HFFc6 (cell line): ENCODE measurements at places on chromosomes 4 and X. TPM values are rescaled to one million over a fixed set of nuclear protein-coding genes. Genes with fewer than 3 reads are reported as not detected.

DNA sequence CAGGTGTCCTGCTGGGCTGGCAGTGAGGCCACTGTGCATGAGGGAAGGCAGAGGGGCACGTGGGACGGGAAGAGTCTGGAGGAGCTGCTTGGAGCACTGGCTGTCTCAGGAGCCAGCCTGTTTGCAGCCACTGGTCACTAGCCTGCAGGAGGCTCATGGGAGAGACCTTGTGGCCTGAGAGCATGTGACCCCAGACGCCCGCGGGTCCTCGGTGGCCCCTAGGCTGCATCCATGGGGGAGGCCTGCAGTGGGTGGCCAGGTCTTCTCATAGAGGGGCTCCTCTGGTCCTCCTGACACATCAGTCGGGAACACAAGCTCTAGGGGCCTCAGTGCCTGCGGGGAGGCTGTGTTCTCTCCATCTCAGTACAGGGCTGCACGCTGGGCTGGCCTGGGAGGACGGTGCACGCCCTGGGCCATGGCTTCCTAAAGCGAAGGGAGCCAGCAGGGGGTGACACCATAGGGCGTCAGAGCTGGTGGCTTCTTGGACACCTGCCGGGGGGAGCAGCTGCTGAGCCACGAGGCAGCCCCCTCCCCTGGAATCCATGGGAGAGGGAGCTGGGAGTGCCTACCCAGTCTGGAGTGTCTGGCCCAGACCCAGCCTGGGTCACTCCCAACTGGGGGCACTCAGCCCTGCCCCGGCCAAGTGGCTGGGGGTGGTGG, 12.3 kb downstream of the NAT8L start:
- no peak for DNase-seq
- peaks cover 3% of the 10 kb centered on the region for H3K27me3 ChIP-seq
- H3K4me1 ChIP-seq: no peaks in the 10 kb centered on the region
- no peak overlapping the region for H3K27ac ChIP-seq
- H3K4me3 ChIP-seq: no peak overlapping the region

- peaks cover 33% of the 10 kb centered on the region for H3K4me1 ChIP-seq
- H3K36me3 ChIP-seq: no peaks in the 10 kb centered on the region
- H3K27me3 ChIP-seq: no peaks in the 10 kb centered on the region; the same call in 1 of the 2 replicates
- DNase-seq: peak; percentile 60
These were observed 101.7 kb downstream of the CHIC2 start for GRCh38 chr4:53962516-53963225.

GRCh38 chrX:65406532-65406931, 128.1 kb downstream of the LAS1L start:
- no peaks in the 10 kb centered on the region for H3K27me3 ChIP-seq
- H3K4me1 ChIP-seq: no peaks in the 10 kb centered on the region
- DNase-seq: no peak

DNA sequence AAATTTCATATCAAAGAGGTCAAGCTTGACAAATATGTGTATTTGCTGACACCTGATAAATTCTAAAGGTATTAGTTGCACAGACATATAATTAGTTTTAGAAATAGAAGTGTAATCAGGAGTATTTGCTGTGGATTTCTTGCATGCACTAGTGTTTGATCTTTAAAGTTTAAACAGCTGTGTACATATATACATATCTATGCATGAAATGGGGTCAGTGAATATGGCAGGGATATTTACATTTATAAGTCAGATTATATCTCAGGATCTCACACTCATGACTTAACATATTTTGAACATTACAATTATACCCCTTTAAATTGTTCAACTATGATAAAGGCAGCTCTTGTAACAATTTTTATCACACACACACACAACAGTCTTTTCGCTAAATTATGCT, 547.4 kb upstream of the ACTRT1 start:
- H3K27ac ChIP-seq: no peak overlapping the region

The RAB33A gene
- total RNA-seq: 0.18 to 0.53 TPM (median 0.39 TPM) in 3 replicates

- no peaks in the 10 kb centered on the region for H3K27me3 ChIP-seq
- DNase-seq: no peak
- no peaks in the 10 kb centered on the region for H3K4me1 ChIP-seq
These were observed 37.4 kb upstream of the IL1RAPL1 start for GRCh38 chrX:28549838-28550237.

DNA sequence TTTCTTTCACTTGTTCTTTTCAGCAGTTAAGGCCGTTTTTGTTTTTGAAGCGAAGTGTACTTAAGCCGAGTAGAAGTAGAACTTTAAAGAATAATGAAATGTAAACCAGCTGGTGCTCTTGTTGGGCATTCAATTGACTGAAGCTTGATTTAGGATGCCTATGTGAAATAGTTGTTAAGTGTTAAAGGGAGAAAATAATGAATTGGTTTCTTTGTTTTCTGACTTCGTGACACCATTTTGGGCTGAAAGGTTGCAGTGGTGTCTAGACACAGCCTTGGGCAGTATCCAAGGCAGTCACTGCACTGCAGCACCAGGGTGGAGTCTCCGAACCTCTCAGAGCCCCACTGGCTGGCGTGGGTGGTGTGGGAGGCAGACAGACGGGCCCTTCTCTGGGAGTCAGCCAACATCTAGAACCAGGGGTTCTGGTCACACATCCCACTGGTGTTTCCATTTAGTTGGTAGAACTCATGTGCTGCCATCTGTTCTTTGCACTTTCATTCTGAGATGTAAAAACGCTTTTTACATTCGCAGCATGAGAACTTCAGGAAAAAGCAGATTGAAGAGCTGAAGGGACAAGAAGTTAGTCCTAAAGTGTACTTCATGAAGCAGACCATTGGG, 3.5 kb downstream of the UCHL1 start:
- peaks cover 20% of the 10 kb centered on the region; the same call in 1 of the 2 replicates for H3K27me3 ChIP-seq
- no peak for DNase-seq
- no peak overlapping the region for H3K27ac ChIP-seq
- H3K36me3 ChIP-seq: peaks cover 28% of the 10 kb centered on the region
- no peak overlapping the region for H3K4me3 ChIP-seq

GRCh38 chrX:119015407-119016237, 41.2 kb downstream of the LONRF3 start:
- H3K27ac ChIP-seq: peak overlapping the region; percentile 97
- peaks cover under 1% of the 10 kb centered on the region; the same call in 1 of the 2 replicates for H3K27me3 ChIP-seq
- DNase-seq: peak; percentile 94

GRCh38 chr4:128863312-128864075, 54.0 kb downstream of the JADE1 start:
- peaks cover 62% of the 10 kb centered on the region for H3K36me3 ChIP-seq
- peak; percentile 62 for DNase-seq
- peaks cover 53% of the 10 kb centered on the region for H3K4me1 ChIP-seq
- no peaks in the 10 kb centered on the region; the same call in 1 of the 2 replicates for H3K27me3 ChIP-seq

The MAGEA9B gene
- not detected in 2 replicates for total RNA-seq

- H3K4me1 ChIP-seq: no peaks in the 10 kb centered on the region
- H3K27ac ChIP-seq: no peak overlapping the region
- no peak overlapping the region for H3K4me3 ChIP-seq
- no peaks in the 10 kb centered on the region for H3K27me3 ChIP-seq
- 0 out of 2 replicates have a peak, but pooled peaks cover 4% of the 10 kb centered on the region for H3K36me3 ChIP-seq
- no peak for DNase-seq
These were observed 18.4 kb upstream of the ANAPC4 start for GRCh38 chr4:25358515-25359275.

DNA sequence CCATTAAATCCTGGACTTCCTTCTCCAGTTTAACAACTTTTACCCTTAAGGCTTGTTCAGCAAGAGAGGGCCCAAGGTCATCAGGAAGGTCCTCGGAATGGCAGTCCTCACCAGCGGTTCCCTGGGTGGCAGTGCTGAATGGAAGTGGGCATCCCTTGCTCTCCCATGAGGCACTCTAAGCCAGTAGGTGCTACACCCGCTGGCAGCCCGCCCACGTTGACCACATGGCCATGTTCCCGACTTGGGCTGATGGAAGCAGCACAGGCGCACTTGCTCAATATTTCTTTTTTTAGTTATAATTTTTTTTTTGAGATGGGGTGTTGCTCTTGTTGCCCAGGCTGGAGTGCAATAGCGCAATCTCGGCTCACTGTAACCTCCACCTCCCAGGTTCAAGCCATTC, 277.9 kb downstream of the ZC4H2 start:
- H3K27me3 ChIP-seq: no peaks in the 10 kb centered on the region
- no peaks in the 10 kb centered on the region for H3K4me1 ChIP-seq
- H3K36me3 ChIP-seq: no peaks in the 10 kb centered on the region
- H3K27ac ChIP-seq: no peak overlapping the region
- H3K4me3 ChIP-seq: no peak overlapping the region

DNA sequence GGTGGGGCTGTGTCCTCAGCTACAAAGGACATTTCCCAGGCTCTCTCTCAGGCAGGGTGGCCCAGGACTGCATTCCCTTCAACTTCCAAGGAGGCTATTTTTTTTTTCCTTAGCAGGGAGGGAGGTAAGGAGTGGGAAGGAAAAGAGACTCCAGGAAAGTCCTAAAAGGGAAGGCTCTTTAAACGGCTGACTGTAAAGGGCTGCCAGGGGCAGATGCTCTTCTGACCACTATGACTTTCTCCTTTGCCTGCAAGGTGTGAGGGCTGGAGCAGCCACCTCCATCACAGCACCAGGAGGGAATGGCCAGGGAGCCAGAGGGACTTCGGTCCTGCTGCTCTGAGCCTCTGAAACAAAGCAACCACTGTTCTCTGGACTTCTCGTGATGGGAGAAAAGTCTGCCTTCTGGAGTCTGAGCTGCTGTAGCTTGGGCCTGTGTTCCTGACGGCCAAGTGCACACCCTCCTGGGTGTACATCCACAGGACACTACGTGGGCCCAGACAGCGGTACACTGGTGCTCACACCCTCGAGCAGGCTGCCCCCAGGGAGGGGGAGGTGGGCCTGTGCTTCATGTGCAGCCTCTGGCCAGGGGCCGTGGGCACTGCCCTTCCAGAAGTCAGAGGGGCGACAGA, 17.9 kb downstream of the NAT8L start:
- H3K36me3 ChIP-seq: no peaks in the 10 kb centered on the region
- peaks cover 2% of the 10 kb centered on the region for H3K27me3 ChIP-seq
- DNase-seq: no peak
- H3K4me3 ChIP-seq: no peak overlapping the region
- H3K4me1 ChIP-seq: peaks cover 5% of the 10 kb centered on the region; the same call in 1 of the 2 replicates

GRCh38 chrX:116801943-116802342, 339.2 kb upstream of the CT83 start:
- H3K36me3 ChIP-seq: no peaks in the 10 kb centered on the region
- H3K4me1 ChIP-seq: no peaks in the 10 kb centered on the region; the same call in 1 of the 2 replicates
- no peak overlapping the region for H3K27ac ChIP-seq
- DNase-seq: no peak
- no peaks in the 10 kb centered on the region for H3K27me3 ChIP-seq

The PTTG2 gene
- total RNA-seq: not detected in 3 replicates
